ENCODE measurements at places on chromosomes 4 and X. TPM values are rescaled to one million over a fixed set of nuclear protein-coding genes. Genes with fewer than 3 reads are reported as not detected.

The NXF2B gene
- not detected for total RNA-seq

The PDE6B gene
- total RNA-seq, result 7.5 TPM

The TMEM185A gene
- 14.6 TPM for total RNA-seq

The FRMPD3 gene
- not detected for total RNA-seq

The SPATA18 gene
- 3.9 TPM for total RNA-seq

The PLAC8 gene
- not detected for total RNA-seq

The TMPRSS11A gene
- not detected for total RNA-seq

The MAP3K15 gene
- under 0.01 TPM for total RNA-seq

The MAOA gene
- total RNA-seq, result 20.8 TPM

The ATG4A gene
- 40.3 TPM for total RNA-seq

The ABCB7 gene
- total RNA-seq, result 35.4 TPM

The BCORL1 gene
- 0.97 TPM for total RNA-seq

The ADH4 gene
- total RNA-seq, result not detected

The ANK2 gene
- total RNA-seq, result 1.7 TPM

The NEUROG2 gene
- not detected for total RNA-seq

The TBC1D8B gene
- total RNA-seq, result 5.8 TPM

The NAT8L gene
- total RNA-seq, result 0.32 TPM

The MAMLD1 gene
- 0.91 TPM for total RNA-seq

The ZIC3 gene
- not detected for total RNA-seq

The ZCCHC18 gene
- total RNA-seq, result 2.9 TPM

The VCX2 gene
- total RNA-seq, result not detected

The FOXR2 gene
- total RNA-seq, result not detected

The RTL9 gene
- total RNA-seq, result not detected

The ELOVL6 gene
- total RNA-seq, result 7.8 TPM

The NAP1L3 gene
- 2.3 TPM for total RNA-seq

The GPRASP1 gene
- total RNA-seq, result 0.65 TPM

The CXCL11 gene
- total RNA-seq, result 12.0 TPM

The FHDC1 gene
- under 0.01 TPM for total RNA-seq

Data from epithelial cell of umbilical artery (primary cell).